ENCODE measurements at places on chromosomes 4 and X. TPM values are rescaled to one million over a fixed set of nuclear protein-coding genes. Genes with fewer than 3 reads are reported as not detected.
A peak's percentile ranks its signal among the peaks of the same experiment; 100 is the strongest.

The PNMA3 gene
- total RNA-seq: not detected

GRCh38 chrX:129404670-129405008 lies 118.7 kb downstream of the SMARCA1 start:
- no peak for DNase-seq

DNA sequence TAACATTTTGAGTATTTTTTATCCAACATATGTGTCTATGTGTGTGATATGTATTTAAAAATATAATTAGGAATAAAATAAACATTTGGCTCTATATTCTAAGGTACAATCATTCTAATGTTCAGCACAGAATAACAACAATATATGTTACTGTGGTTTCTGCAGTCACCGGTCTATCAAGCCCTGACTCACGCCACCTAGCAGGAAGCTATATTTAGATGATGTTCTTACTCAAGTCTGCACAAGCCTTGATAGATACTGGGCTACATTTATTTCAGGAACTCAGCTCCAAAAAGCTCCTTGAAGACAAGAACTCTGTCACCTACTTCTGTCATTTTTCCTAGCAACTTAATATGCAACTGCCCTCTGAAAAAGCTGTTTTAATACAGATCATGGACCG lies 152.0 kb upstream of the FTHL17 start:
- DNase-seq: no peak

GRCh38 chrX:40952855-40953254 lies 132.4 kb upstream of the USP9X start:
- DNase-seq: no peak

DNA sequence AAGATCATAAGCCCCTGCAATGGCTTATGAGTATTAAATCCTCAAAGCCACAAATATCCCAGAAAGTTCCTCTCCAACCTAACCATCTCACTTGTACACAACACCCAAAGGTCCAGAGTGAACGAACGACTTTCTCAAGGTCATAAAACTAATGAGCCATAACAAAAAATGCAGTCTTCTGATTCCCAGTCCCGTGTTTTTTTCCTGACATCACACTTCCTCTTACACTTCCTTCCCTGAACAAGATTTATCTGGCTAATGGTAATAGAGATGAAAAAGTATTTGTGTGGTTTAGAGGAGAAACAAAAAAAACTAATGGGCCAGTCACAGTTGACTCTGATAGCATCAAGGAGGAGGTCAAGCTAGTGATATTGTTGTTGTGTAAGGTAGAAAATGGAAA lies 99.5 kb upstream of the KLHL13 start:
- DNase-seq: peak; percentile 5

The TRIM61 gene
- total RNA-seq: not detected

The IQSEC2 gene
- total RNA-seq: 2.2 TPM

GRCh38 chr4:118773429-118773792 lies 62.5 kb downstream of the SEC24D start:
- no peak for DNase-seq

GRCh38 chr4:17072483-17072882 lies 174.0 kb upstream of the LDB2 start:
- no peak for DNase-seq

DNA sequence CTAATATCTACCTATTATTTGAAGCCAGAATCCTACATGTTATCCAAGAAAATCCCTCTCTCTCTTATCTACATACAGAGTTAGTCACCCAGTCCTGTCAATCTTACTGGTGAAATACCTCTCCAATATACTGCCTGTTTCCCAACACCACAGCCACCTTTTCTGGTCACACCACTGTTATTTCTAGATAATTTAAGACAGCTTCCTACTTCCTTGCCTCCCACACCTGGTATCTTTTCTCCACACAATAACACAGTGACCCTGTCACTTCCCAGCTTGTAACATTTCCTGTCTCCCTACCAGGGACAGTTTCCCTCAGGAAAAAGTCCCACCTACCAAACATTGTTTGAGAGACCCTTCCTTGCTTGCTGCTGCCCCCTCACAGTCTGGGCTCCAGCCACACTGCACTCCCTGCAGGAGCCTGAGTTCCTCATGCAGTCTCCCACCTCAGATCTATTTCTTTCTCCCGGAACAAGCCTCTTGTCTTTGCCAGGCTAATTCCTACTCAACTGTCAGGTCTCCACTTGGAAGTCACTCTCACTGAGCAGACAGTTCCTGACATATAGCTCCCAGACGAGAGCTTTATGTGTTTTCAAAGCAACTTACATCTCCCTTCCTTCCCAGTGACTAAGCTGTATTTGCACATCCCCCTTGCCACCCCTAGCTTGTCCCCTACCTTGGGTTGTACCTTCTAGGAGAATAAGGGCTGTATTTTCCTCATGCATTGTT lies 73.6 kb upstream of the QRFPR start:
- no peak for DNase-seq

The HTRA3 gene
- not detected for total RNA-seq

GRCh38 chrX:1207496-1208025 lies 4.9 kb downstream of the CRLF2 start:
- no peak for DNase-seq

DNA sequence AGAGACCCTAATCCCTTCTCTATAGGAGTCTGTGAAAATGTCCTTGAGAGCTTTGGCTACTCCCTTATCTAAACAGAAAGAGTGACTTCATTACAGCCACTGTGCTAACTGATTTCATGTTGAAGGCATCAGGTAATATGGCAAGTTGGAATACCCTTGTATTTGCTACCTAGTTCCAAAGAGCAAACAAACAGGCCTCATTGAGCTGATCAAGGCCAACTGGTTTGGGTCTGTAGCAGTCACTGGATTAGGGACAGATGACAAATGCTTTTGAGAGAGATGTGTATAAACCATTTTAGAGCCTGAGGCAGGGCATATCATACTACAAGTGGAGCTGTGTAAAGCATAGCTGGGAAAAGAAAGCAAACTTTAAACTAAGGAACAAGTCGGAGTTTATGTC lies 22.9 kb upstream of the PDLIM5 start:
- no peak for DNase-seq

GRCh38 chr4:87884976-87885549 lies 52.3 kb downstream of the MEPE start:
- no peak for DNase-seq

DNA sequence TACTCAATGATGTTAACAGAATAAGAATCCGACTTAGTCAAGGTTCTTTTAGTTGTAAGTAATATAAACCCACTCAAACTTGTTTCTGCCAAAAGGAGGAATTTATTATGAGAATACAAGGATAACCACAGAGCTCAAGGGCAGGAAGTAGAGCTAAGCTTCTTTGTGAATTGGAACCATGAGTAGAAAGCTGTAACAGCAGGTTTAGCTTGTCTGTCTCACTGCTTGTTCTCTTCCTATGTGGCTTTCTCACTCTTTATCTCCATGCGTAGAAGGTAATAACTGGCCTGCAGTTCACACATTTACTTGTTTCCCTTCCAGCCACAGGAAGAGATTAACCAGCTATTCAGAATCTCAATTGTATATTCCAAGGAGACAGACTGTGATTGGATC lies 378.3 kb downstream of the PPP1R2C start:
- DNase-seq: peak; percentile 21

- DNase-seq: no peak
Measured at GRCh38 chr4:61628282-61628681, 428.2 kb downstream of the ADGRL3 start.

DNA sequence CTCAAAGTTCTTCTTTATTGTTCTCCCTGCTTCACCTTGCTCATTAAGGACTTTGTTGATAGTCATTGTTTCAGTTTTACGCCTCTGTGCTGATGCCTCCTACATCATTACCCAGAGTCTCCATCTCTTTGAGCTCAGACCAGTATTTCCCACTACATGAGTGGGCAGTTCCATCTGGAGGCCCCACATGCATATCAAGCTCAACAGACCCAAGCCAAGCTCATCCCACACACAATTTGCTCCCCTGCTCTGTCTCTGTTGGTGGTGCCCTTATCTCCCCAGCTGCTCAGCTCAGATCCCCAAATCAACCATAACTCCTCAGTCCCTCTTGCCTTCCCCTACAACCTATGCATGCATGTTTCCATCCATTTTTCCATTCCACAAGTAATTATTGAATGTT lies 85.1 kb upstream of the EFNB1 start:
- DNase-seq: no peak

Data from SJCRH30 (cell line).